ENCODE measurements at places on chromosomes 2 and 18.

DNA sequence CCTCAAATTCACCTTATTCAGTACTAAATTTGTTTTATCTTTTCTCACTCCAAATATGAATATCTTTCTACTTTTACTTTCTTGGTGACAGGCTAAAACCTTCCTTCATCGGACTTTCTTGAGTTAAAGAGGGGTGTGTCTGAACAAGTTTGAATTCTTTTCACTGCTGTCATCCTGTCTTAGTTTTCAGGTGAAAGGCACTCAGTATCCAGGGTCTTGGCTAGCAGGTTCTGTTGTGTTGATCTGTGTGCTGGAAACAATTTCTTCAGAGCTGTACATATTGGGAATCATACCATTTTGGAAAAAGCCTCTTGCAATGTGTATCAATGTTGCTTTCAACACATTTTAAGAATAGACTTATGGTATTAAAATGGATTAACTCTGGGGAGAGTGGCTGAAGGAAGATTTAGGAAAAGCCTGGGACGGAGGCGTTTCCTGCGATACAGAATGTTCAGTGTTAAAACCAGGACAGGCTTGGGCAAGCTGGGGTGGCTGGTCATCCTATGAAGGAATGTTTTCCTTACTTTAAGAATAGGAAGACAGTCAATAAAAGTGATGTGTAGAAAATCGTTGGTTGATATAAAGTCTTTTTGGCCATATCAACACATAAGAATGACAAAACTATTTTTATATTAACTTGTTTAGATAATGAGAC is 350.7 kb upstream of the SPRED2 start:
- no peak for DNase-seq

GRCh38 chr2:4914551-4914950 is 777.6 kb upstream of the SOX11 start:
- no peak for DNase-seq

- DNase-seq: no peak
Observed at GRCh38 chr2:39210846-39211245, 32.9 kb downstream of the CDKL4 start.

DNA sequence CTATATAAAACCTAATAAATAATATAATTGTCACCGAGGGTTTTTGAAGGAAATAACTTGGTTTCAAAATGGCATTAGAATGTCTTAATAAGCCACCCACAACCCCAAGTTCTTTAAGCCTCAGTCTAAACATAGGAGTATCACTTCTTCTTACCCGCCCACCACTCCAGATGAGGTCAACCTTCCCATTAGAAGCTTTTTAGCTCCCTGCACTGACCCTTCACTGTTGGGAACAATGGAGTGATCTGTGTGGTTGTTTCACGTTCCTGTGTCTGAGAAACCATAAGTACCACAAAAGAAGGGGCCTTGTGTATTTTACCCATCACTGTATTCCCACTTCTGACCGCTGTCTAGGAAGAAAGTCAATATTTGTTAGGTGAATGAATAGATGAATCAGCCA is 326.3 kb upstream of the ZNF521 start:
- no peak for DNase-seq

GRCh38 chr18:50982086-50982801 is 14.4 kb downstream of the ELAC1 start:
- DNase-seq: no peak

- DNase-seq: no peak
Observed at GRCh38 chr2:74181739-74182138, 3.1 kb upstream of the MOB1A start.

DNA sequence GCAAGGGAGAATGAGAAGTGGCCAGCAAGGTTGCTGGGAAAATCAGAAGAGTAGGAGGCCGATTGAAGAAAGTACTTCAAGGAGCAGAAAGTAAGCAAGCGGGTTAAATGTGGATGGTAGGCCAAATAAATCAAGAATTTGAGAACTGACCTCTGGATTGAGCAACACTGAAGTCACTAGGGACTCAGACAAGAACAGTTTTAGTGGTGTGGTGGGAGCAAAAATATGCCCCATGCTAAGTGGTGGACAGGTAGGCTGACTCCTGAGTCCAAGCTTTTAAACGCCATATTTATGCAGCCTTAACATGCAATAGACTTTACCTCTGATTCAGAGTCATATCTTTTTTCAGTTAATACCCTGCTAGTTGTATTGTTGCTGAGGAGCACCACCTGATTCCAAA is 4.5 kb downstream of the TRABD2A start:
- DNase-seq: no peak

GRCh38 chr2:134324947-134325346 is 71.1 kb downstream of the MGAT5 start:
- DNase-seq: no peak

- DNase-seq: no peak
Observed at GRCh38 chr2:165163761-165164160, 40.1 kb downstream of the SCN3A start.

DNA sequence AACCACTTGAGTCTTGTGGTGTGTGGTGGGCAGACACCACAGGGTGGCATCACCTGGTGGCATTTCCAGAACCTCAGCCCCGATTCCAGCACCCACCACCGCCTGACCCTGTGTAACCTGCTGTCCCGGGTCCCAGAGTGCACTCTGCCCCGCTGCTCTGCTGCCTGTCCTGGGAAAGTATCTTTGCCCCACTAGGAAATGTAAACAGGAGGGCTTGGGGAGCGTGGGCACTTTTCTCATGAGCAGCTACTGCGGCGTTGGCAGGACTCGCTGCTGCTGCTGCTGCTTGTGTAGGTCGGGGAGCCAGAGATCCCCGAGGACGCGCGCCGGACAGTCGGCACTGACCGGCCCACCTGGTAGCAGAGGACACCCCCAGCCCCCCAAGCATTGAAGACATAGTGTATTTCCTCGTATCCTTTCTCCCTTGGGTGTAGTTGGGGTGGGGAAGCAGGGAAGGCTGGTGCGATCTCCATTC is 13.4 kb downstream of the DTYMK start:
- no peak for DNase-seq

- no peak for DNase-seq
Observed at GRCh38 chr2:5509362-5509761, 182.8 kb upstream of the SOX11 start.

DNA sequence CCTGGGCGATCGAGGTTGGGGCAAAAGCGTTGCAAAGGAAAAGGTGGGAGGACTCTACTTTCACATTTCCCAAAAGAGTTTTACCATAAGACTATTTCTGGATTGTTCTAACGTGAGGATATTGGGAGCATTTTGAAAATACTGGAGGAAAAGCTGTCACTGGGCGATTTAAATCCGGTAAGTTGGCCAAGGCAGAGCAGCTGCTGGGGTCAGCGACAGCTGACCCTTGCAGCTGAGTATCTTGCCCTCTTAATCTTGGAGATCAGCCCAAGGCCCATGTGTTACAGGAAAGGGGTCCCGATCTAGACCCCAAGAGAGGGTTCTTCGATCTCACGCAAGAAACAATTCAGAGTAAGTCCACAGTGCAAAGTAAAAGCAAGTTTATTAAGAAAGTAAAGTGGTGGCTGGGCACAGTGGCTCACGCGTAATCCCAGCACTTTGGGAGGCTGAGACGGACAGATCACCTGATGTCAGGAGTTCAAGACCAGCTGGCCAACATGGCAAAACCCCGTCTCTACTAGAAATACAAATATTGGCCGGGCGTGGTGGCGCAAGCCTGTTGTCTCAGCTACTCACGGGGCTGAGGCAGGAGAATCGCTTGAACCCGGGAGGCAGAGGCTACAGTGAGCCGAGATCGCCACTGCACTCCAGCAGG is 964 bp upstream of the ST3GAL5 start:
- no peak for DNase-seq

DNA sequence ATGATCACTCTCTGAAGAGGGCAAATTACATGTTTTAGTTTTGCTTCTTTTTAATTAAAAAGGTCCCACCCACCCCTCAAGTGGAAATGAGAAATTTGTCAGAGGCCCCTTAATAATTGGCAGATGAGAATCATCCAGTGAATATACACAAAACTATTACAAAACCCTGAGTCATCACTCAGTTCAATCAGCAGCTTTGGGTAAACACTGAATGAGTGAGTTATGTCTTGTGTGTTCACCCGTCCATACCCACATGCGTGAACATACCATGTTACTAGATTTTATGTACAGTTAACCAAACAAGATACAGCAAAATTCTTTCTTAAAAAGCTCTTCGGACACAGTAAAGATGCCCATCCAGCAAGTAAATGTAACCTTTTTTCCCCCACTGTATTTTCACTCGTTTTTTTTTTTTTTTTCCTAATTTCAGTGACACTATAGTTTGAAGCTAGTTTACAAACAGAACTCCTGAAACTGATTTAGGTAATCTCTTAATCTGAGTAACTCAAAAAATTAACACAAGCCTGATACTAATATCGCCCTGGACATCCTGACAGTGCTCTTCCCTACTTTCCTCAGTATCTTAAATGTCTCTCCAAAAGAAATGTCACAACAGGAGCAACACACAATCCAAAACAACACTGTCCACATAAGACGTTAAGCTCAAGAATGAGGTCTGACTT is 1.4 kb downstream of the PSME4 start:
- no peak for DNase-seq

DNA sequence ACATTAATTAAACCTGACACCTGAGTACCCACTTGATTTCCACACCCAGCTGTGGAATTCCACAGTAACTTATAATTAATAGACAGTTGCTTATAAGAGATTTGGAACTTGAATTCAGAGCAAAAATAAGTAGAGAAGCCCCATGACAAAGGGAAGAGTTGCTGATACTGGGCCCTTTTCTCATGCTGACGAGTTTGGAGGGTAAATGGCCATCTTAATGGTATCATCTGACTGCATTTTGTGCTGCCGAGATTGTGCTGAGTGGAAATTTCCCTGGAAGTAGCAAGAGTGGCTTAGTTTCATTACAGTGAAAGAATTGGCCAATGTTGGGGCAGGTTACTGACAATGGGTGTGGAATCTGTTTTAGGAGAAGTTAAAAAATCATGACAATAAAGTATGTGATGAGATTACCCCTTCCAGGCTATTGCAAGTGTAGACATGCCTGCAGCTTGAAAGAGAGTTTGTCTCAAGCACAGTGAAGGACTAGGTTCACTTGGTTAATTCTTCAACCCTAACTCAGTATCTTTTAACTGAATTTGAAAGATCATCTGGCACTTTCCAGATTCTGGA is 49.9 kb downstream of the VSNL1 start:
- no peak for DNase-seq

GRCh38 chr2:21627938-21628337 is 504.2 kb downstream of the TDRD15 start:
- DNase-seq: no peak

DNA sequence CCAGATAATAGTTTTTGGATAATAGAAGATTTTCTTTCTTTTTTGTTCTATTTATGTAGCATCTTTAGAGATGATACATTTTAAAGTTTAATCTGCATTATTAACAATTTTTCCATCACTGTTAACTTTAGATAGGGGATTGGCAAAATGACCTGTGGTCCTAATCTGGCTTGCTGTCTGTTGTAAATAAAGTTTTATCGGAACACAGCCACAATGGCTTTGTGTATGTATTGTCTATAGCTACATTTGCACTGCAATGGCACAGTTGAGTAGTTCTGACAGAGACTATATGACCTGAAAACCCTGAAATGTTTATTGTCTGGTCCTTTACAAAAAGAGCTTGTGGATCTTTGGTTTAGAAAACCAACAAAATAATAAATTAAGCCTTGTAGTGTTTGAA is 97.0 kb upstream of the CERS6 start:
- DNase-seq: no peak
